BE2C (cell line): ENCODE measurements at places on chromosomes 3 and 15.

GRCh38 chr3:133763797-133764683 is 17.8 kb downstream of the TF start:
- DNase-seq: no peak

DNA sequence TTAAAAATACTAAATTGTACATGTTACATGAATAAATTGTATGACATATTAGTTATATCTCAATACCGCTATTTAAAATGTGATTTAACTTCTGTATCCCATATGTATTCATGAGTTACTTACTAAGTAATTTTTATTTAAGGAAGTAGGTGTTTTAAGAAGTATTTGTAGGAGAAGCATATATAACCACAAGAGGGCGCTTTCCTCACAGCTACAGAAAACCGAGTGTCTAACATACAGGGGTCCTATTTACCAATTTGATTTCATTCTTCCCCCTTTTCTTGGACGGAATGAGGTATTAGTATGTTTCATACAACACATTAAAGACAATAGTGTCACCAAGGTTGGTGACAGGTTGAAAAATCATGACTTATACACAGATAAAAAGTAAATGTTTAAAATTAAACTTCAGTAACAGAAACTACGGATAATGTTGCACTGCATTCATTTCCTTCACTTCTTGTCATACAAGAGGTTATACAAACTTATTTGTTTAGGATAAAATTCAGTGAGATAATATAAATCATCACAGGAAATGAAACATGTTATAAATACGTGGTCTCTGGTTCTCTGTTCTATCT is 253.6 kb downstream of the MAGI1 start:
- peak; percentile 24 for DNase-seq

DNA sequence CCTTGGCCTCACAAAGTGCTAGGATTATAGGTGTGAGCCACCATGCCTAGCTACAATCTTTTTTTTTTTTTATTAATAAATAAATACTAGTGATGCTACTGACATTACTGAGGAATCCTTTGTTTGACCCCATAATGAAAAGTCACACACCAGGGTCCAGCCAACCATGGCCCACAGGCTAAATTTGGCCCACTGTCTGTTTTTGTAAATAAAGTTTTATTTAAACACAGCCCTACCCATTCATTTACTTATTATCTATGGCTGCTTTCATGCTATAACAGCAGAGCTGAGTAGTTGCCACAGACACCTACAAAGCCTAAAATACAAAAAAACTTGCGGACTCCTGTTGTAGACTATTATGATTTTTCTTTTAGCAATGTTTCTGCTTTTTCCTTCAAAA is 7.4 kb downstream of the INTS14 start:
- no peak for DNase-seq

DNA sequence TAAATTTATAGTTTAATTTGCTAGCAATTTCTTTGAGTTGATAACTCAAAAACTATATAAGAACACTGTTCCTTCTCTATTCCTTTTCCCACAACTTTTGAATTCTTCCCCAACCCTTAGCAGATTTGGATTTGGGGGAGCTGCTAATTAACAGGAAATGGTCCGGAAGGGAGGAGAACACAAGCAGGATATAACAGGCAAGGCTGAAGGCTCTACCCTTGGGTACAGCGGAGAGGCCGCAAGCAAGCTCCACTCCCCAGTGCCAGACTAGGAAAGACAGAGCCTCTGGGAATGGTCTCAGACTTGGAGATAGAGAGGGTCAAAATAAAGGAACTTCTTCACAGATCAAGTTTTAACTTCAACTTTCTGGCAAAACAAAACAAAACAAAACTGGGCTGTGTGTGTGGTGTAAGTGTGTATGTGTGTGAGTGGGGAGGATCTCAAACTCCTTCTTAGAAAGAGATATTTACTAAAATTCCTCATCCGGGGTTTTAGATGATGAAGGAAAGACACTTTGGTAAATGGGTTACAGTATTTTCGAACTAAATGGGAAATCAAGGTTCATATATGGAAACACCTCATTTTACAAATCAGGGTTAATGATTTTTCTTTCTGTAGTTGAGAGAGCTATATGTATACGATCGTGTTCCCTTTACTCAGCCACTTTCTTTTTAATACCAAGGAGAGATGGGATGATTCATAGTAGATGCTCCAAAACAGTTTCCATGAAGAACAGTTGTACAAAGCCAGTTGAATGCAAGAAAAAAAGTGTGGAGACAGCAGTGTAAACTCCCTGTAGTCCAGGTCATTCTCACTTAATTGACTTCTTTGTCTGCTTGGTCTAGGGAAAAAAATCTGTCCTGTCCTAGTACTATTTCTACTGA is 161.1 kb downstream of the TP63 start:
- DNase-seq: no peak

GRCh38 chr3:153600896-153601295 is 438.9 kb downstream of the RAP2B start:
- no peak for DNase-seq

DNA sequence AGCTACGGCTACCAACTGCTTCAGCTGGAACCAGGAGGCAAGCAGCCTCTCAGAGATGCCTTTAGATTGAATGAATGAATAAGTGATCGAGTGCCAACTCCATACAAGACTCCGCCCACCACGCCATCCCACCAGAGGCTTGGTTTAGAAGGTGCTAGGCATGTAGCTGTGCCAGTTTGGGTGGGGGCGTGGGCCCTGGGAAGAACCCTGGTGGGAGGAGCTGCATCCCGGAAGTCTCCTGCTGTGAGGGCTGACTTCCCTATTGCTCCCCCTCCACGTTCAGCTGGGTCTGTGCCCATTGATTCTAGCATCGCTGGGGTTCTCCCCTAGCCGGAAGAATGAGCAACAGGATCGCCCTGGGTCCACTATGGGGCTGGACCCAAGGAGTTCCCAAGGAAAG is 20.9 kb downstream of the LINGO1 start:
- DNase-seq: no peak

GRCh38 chr15:37929238-37929637 is 5.2 kb upstream of the TMCO5A start:
- no peak for DNase-seq

DNA sequence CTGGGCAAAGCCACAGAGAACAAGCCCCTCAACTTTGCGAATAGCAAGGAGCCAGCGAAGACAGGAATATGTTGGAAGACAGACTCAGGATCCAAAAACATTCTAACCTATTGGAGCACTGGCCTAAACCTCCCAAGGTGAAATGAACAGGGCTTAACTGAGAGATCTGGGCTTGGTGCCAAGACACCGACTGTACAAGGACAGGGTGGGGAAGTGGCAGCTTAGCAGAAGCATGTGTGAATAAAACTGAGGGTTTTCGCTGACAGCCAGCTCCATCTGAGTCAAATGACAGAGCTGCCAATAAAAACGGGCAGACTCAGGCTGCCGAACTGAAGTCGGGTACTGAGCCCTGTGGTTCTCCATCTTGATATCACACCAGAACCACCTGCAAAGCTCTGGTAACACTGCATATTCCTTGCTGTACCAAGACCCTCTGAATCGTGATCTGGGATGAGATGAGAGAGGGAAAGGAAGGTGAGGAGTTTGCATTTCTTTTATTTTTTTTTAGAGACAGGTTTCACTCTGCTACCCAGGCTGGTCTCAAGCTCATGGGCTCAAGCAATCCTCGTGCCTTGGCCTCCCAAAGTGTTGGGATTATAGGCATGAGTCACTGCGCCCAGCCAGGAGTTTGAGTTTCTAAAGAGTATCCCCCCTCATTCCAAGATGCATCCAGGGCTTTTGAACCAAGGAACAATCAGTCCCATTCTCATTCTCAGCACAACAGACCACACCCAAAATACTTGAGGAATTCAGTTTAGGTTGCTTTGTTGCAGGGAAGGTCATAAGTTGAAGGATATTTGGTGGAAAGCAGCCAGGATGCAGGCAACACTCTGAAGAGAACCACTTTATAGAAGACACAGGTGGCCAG is 6.0 kb upstream of the PLCB2 start:
- peak; percentile 53 for DNase-seq

DNA sequence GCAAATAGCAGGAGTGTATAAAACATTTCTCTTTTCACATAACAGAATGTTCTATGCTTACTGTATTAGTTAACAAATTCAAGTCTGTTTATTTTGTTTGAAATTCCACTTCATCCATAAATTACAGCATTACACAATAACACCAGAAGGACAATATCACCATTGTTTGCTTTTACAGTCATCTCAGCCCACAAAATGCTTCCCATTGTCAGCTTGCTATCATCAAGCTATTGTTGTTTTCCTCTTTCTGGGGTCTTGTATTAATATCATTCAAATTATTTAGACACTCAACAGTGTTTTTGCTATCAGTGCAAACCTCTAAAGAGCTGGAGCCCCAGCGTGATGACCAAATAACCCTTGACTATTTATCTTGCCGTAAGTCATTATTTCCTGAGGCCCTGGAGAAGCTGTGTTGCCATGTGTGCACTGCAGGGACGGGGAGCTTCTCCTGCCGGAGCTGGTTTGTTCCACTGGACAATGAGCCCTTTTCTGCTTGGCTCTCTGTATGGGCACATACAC is 1.1 kb downstream of the SAMMSON start:
- DNase-seq: no peak

DNA sequence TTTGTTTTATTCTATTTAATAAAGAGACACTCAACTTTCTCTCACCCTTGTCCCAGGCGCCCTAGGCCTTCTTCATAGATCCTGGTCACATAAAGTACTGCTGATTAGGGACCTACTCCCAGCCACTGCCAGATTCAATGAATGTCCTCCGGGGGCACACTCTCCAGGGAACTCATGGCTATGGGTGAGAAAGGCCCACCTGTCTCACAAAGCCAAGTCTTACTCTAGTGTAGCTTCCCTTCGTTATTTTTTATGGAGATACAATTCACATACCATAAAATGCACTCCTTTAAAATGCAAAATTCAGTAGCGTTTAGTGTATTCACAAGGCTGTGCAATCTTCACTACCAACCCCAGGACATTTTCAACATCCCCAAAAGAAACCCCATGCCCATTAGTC is 87.8 kb downstream of the ADCY5 start:
- no peak for DNase-seq

DNA sequence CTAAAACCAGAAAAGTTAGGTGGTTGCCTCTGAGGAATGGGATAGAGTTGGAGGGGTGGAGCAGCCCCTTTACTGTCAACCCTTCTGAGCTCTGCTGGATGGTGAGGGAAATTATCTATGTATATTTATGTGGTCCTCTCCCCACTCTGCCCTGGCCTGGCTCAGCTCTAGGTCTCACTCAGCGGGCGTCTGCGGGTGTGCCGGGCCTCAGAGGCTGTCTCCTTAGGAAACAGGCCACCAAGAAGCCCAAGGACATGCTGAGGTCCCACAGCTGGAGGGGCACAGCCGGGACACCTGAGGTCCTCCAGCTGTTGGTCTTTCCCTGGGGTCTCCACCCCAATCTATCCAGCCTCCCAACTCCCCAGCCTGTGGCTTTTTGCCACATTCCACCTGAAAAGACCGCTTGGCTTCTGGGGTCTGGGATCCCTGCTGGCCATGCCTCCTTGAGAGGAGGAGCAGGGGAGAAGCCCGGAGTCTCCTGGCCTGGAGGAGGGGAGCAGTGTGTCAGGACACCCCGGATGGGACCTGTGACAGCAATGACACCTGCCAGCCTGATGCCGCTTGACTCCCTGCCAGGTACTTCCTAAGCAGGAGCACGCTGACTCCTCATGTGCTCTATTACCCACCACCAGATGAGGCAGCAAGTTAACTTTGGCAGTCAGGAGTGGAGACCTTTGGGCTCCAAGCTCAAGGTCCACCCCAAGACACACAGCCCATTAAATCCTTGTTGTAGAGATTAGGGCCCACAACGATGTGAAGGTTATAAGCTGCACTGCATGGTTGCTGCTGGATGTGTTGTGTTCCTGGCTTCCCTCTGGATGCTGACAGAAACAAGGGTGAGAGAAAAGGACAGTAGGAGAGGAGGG is at the start of gene SLC28A1:
SLC28A1 (plus strand) TSS at position 747 of the 866 bp plus-strand sequence. CDS start 3,099 bp downstream, outside the sequence.
- no peak for DNase-seq

DNA sequence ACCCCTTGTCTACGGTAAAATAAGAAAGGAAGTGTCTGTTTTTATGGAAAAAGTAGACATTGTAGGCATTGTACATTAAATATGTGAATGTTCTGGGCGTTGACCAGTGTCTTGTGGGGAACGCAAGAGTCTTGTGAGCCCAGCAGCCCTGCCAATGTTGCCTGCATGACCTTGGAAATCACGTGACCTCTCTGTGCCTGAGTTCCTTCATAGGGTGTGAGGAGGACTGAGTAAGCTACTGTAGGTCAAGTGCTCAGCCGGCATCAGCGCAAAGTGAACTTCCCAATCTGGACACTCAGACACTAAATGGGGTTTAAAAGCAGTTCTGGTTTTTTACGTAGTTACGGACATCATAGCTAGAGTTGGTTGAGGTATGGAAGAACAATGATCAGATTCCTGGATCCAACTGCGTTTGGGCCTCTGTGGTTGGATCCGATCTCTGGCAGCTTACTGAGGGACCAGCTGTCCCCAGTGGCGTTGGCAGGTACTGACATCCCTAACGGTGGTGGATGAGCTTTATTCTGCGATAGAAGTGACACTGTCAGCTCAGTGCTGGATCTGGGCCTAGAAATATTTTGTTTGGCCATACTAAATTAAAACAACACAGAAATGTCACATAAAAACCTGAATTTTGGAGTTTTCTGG is 63.8 kb downstream of the SPSB4 start:
- peak; percentile 50 for DNase-seq

- DNase-seq: peak; percentile 6
These were observed 283.2 kb upstream of the ROBO1 start for GRCh38 chr3:80050826-80051601.

- DNase-seq: no peak
These were observed 3.5 kb upstream of the ABHD17C start for GRCh38 chr15:80691575-80691974.

DNA sequence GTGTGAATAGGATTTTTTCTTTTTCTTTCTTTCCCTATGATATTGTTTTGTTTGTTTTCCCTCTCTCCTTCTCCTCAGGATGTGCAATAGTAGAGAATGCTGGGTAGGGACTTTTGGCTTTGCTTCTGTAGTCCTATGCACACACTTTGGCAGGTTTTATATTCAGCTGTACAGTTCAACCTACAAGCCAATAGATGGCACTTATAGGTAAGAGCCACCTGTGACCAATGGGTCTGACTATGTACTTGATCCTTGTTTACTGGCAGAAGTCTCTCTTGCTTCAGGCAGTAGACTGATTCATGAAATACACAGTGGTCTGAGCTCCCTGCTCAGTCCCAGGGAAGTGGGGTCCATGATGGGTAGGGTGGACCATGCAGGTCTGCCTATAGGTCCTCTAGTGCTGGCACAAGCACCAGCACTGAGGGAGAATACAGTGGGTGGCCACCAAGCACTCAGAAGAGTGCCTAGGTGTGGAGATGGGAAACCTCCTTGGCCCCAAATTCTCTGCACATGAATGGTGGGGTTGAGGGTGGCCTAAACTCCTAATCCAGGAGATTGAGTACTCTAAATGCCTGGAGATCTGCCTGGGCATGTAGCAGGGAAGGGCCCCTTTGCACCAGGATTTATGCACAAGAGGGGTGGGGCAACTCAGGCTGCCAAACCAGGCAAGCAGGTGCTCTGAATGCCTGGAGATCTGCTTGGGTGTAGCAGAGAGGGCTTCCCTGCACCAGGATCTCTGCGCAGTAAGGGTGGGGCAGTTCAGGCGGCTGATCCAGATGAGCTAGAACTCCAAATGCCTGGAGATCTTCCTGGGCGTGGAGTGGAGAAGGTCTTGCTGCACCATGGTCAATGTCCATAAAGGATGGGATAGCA is 176.1 kb downstream of the DOCK3 start:
- DNase-seq: no peak
